CD4-positive, alpha-beta memory T cell (primary cell): ENCODE measurements at places on chromosomes 11 and 22. TPM values are rescaled to one million over a fixed set of nuclear protein-coding genes. Genes with fewer than 3 reads are reported as not detected.
A peak's percentile ranks its signal among the peaks of the same experiment; 100 is the strongest.

NLRP6 gene
- total RNA-seq, result 26.3 TPM

LRP5 gene
- total RNA-seq, result 1.9 TPM

BAIAP2L2 gene
- 3.6 TPM for total RNA-seq

RTN4RL2 gene
- total RNA-seq, result 0.17 TPM

P2RX6 gene
- 1.2 TPM for total RNA-seq

FOLH1 gene
- total RNA-seq, result not detected

TSGA10IP gene
- total RNA-seq, result not detected

H19 gene
- total RNA-seq, result not detected

APLNR gene
- total RNA-seq, result not detected

- no peak for DNase-seq
- H3K27ac ChIP-seq, result no peak overlapping the region
- H3K36me3 ChIP-seq, result no peaks in the 10 kb centered on the region
- H3K4me1 ChIP-seq, result peaks cover 5% of the 10 kb centered on the region
Observed at GRCh38 chr22:36756746-36757655, 18.9 kb downstream of the IFT27 start.

GRCh38 chr11:126607374-126607773 is 251.9 kb downstream of the ST3GAL4 start:
- no peaks in the 10 kb centered on the region for H3K36me3 ChIP-seq
- H3K27me3 ChIP-seq, result no peaks in the 10 kb centered on the region
- DNase-seq, result no peak
- H3K4me3 ChIP-seq, result no peak overlapping the region
- H3K27ac ChIP-seq, result no peak overlapping the region
- no peaks in the 10 kb centered on the region for H3K4me1 ChIP-seq

DNA sequence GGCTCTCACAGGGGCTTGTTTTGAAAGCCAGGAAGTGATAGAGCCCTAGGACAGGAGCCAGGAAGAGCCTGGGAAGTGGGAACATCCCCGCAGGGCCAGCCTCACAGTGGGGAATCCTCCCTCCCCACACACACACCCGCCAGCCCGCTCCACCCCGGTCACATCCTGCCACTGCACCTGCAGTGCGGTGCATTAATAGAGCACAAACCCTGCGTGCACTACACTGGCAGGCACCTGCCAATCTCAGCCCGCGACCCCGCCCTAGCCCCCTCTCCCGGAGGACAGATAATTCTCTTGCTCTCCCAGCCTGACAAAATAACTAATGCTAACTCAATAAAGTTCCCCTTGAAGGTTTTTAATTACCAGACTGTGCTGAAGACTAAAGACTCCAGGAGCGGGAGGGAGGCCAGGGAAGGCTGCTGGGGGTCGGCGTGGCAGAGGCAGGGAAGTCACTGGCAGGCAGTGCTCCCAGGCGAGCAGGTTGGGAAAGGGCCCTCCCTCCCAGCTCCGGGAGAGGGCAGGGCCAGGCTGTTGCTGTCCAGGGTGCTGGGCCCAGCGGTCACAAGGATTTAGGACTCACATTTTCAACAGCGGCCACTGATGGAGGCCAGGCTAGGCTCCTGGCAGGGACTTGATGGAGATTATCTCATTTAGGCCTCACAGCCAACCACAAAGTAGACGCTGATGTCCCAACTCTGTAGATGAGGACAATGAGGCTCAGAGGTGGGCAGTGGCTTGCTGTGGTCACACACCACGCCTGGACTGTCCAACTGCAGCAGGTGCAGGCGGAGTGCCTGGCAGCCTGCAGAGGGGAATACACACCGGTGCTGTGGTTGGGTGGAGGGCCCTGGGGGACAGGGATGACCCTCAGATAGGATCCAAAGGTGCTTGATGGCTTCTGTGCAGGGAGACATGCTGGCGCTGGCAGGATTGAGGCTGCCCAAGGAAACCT is 23.9 kb upstream of the TCF20 start:
- DNase-seq, result peak; percentile 52
- no peaks in the 10 kb centered on the region for H3K36me3 ChIP-seq
- H3K27ac ChIP-seq, result peak overlapping the region; percentile 26
- H3K27me3 ChIP-seq, result no peaks in the 10 kb centered on the region

- H3K4me1 ChIP-seq, result no peaks in the 10 kb centered on the region
- H3K27ac ChIP-seq, result no peak overlapping the region
- H3K36me3 ChIP-seq, result no peaks in the 10 kb centered on the region
- DNase-seq, result no peak
Observed at GRCh38 chr11:9922806-9923205, 258.9 kb downstream of the SWAP70 start.
